ENCODE measurements at places on chromosomes 11 and 22. TPM values are rescaled to one million over a fixed set of nuclear protein-coding genes. Genes with fewer than 3 reads are reported as not detected.

- DNase-seq = no peak
Measured at GRCh38 chr11:86625544-86625943, 46.9 kb downstream of the ME3 start.

Gene TUBA8
- 1.8 TPM for total RNA-seq

DNA sequence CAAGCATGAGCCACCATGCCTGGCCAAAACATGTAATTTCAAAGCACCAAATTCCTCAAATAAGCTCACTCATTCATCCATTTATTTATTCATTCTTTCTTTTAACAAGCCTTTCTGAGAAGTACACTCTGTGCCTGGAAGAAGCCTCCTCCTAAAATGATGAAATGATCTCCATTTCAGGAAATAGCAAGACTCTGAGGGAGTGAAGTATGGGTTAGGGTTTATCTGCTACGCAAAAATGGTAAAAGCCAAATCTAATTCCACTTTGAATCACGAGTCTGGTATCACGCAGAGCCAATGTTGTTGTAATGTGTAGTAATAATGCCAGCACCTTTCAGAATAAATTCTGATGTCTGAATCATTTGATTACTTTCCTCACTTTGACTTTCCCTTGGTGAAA, 1041.8 kb downstream of the LRRC4C start:
- DNase-seq = no peak

Gene GGTLC3
- total RNA-seq = not detected

GRCh38 chr22:31094021-31094551, 13.0 kb downstream of the SMTN start:
- no peak for DNase-seq

GRCh38 chr11:105867742-105868141, 154.3 kb downstream of the MSANTD4 start:
- DNase-seq = no peak

DNA sequence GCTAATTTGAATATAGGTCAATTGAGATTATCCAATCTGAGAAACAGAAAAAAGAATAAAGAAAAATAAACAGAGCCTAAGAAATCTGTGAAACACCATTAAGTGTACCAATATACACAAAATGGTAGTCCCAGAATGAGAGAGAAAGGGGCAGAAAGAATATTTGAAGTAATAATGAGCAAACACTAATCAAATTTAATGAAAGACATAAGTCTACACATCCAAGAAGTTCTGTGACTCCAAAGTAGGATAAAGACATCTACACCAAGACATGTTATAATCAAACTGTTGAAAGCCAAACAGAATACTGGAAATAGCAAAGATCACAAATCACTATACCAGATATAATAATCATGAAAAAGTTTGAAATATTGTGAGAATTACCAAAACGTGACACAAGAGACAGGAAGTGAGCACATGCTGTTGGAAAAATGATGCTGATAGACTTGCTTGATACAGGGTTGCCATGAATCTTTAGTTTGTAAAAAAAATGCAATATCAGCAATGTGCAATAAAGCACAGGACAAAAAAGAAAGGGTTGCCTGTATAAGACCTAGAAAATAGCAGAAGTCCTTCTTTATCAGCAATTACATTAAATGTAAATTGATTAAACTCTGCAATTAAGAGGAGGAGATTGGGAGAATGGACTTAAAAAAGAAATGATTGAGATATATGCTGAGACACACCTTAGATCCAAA, 75.8 kb downstream of the RNF169 start:
- no peak for DNase-seq

- no peak for DNase-seq
Measured at GRCh38 chr11:132358573-132358953, 988.1 kb downstream of the NTM start.

- DNase-seq = no peak
Measured at GRCh38 chr11:127962416-127962815, 624.9 kb downstream of the ETS1 start.

Gene C11orf58
- total RNA-seq = 162 TPM

Gene RASSF10
- total RNA-seq = not detected

Gene MFRP
- not detected for total RNA-seq

Gene SLN
- total RNA-seq = not detected

DNA sequence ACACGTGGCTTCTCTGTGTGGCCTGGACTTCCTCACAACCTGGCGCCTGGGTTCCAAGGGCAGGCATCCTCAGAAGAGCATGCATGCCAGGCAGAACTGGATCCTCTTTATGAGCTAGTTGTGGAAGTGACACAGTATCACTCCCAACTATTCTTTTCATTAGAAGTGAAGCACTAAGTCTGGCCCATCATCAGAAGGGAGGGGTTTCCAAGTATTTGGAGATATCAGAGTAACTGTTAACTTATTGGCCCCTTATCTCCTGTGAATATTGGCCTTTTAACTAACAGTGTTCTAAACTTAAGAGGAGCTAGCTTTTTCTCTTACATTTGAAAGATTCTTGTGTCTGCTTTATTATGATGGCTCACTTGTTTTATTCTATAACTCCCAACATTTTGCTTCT, 35.5 kb downstream of the FDX1 start:
- no peak for DNase-seq

DNA sequence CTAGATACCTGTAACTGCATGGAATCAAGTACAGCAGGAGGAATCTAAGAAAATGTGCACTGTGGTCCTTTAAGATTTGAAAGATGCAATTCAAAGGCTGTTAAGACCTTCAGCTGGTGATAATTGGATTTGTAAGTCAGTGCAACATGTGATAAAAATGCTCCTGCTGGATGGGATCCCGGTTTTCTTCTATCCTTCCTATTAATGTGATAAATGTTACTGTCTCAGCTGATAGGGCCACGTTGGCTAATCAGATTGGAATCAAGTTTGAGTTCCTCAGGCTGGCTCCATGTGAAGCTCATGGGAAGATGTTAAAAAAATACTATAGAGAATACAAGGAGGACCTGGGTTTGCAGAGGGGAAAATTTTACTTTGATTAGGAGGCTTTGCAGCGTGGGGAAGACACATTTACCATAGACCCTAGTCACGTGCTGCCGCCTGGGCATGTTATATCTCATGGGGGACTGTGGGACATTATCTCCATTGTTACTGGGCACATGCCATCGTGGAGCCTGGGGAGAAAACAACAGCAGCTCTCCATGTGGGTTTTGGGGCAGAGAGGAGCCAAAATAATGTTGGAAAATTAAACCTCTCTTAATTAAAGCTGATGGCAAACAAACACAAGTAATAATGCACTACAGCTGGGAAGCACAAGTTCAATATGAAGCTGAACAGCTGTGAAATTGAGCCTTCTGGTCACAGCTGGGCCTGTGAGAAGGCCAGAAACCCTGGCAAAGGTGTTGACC, 652.5 kb downstream of the NTM start:
- no peak for DNase-seq

Gene FGF3
- total RNA-seq = not detected

DNA sequence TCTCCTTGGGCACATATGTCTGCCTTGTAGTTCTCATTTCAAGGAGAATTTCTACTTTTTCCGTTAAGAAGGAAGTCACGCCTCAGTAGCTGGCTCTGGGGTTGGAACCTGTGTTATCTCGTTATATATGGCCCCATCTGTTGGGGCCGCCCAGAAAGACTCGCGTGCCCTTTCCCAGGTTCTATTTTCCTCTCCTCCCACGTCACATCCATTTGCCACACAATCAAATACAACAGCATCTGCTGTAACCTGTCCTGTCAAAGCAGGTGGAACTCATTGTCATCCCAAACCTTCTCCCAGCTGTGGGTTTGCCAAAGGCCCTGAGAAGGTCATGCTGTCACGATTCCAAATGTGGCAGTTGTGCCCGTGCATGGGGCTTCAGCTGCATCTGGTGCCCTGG, 213.1 kb upstream of the ZBED5 start:
- DNase-seq = no peak

Gene FEN1
- 131 TPM for total RNA-seq

Measured in activated T-helper 2 cell treated with anti-CD3 and anti-CD28 coated beads, Interferon-gamma antibody, Interleukin-2, Interleukin-4, amounts not matched to agents 10 μg/mL and 5 μg/mL and 100 μg/mL, durations not matched to agents 14 hours and 24 hours and 36 hours (primary cell).